ENCODE measurements at places on chromosomes 7 and 10.
A peak's percentile ranks its signal among the peaks of the same experiment; 100 is the strongest.

DNA sequence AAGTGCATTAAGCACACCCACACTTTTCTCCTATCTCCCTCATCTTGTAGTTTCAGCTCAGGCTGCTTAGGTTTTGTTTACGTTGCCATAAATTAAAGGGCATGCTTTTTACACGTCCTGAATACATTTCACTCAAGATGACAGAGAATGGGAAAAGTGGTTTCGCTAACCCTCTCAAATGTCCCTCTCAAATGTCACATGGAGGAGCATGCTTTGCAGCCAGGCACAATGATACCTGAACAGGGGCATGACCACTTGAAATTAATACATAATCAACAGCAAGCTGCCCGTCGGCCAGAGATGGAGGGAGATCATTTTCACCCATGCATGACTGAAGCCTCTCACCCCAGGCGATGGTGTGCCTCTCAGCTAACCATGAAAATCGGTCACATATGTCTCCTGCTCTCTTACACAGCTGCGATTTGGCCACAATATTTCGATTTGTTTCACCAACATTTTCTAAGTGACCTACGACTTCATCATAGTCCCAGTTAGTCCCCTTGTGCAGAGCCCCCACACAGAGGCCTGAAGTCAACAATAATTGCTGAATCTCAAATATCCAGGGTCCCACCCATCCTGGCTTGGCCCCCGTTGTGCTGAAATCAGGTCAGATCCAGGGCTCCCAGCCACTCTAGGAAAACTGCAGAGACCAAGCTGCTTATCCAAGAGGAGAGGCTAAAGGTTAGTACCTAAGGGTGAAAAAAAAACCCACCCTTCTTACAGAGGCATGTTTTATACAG lies 373.9 kb upstream of the NFE2L3 start:
- DNase-seq: no peak

DNA sequence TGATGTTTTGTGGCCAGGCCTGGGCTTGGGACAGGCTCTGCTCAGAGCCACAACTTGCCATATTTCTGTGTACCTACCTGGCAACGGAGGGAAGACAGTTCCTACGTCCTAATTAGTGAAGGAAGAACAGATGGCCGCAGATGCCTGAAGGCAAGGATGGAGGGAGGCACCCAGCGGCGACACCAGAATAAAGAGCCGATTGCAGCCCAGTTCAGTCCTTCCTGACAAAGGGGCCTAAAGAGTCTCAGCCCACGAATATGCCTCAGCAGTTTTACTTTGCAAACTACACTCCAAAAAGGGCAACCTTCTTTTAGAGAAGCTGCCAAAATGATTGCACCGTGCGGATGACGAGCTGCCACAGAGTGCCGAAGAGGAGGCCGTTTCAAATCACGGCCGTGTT lies 585.8 kb downstream of the GLRX3 start:
- DNase-seq: no peak

- no peak for DNase-seq
These were observed 19.9 kb downstream of the ZNF33B start for GRCh38 chr10:42618424-42618823.

DNA sequence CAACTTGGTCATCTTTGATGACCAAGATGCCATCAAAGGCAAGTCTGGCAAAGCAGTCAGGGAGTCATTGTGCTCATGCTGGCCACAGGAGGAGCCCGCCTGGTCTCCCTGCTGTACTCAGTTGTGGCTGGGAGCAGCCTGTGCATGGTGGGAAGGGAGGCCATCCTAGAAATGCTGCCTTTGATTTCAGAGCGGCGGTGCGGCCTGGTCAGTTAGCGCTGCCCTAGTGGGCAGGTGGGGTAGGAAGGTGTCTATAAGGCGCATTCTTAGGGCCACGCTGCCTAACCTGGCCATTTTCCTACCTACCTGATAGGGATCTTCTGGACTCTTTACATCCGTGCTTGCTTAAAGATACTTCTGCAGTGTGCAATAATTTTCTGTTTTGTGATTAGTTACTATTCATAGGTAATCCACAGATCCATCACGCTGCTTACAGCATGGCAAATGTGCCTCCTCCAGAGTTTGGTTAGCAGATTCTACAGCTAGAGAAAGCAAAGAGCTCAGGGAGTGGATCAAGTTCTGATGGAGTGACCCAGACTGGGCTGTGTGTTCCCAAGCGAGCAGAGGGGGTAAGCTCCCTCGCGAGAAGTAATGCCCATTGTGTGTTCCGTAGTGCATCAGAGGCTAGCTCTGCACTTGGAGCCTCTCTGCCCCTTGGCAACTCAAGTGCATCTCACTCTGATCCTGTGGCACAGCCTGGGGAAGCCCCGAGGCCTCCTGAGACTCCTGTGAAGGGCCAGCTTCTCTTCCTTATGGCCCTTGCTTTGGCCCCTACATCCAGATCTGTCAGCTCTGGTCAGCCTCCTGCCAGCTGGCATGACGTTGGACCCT lies 970.1 kb upstream of the ZNF722 start:
- no peak for DNase-seq

GRCh38 chr7:33212144-33212543 lies 82.8 kb downstream of the BBS9 start:
- no peak for DNase-seq

DNA sequence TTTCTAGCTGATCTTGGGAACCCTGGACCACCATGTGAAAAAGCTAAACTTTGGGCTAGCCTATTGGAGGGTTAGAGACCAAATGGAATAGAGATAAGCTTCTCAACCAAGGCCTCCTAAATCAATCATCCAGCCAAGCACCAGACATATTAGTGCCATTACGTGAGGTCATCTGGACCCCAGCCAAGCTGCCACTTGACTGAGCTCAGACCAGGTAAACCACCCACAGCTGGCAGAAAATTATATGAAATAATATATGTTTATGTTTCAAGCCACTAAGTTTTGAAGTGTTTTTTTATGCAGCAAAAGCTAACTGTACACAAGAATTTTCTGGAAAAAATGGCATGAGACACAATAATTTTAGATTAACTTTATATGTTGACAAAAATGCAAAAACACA lies 82.6 kb upstream of the PCGF5 start:
- no peak for DNase-seq

GRCh38 chr10:47406870-47407691 lies 23.0 kb upstream of the ZNF488 start:
- DNase-seq: no peak

DNA sequence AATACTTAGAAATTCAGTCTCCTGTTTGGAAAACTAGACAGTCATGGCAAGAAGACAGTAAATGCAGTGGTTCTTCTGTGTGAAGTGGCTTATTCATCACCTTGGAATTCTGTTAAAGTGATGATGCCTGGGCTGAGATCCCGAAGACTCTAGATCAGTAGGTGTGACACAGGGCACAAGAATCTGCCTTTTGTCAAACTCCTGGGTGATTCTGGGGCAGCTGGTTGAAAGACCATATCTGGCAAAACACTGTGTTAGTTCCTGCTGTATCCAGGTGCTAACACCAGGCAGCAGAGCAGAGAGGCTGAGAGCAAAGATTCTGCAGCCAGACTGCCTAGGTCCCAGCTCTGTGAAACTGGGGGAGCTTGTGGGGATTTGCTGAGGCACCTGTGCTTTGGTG lies 26.5 kb downstream of the MRC1 start:
- no peak for DNase-seq

GRCh38 chr7:81810476-81811155 lies 40.8 kb upstream of the HGF start:
- DNase-seq: no peak

DNA sequence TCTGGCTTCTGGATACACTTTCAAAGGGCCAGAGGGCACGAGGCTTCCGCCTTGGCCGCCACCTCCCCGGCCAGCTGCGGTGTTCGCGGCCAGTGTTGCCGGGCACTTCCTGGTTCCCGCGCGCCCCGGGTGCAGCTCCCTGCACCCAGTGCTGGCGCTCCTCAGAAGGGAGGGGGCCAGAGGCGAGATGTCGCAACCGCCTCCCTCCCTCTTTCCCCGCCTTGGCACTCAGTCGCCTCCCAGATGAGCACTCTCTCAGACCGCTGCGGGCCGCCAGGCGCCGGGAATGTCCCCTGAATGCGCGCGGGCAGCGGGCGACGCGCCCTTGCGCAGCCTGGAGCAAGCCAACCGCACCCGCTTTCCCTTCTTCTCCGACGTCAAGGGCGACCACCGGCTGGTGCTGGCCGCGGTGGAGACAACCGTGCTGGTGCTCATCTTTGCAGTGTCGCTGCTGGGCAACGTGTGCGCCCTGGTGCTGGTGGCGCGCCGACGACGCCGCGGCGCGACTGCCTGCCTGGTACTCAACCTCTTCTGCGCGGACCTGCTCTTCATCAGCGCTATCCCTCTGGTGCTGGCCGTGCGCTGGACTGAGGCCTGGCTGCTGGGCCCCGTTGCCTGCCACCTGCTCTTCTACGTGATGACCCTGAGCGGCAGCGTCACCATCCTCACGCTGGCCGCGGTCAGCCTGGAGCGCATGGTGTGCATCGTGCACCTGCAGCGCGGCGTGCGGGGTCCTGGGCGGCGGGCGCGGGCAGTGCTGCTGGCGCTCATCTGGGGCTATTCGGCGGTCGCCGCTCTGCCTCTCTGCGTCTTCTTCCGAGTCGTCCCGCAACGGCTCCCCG lies at the start of gene FFAR4:
Gene FFAR4, plus strand, starts transcription at position 231 of the 842 bp plus-strand sequence. Its CDS starts 56 bp downstream, at position 287.
- no peak for DNase-seq

DNA sequence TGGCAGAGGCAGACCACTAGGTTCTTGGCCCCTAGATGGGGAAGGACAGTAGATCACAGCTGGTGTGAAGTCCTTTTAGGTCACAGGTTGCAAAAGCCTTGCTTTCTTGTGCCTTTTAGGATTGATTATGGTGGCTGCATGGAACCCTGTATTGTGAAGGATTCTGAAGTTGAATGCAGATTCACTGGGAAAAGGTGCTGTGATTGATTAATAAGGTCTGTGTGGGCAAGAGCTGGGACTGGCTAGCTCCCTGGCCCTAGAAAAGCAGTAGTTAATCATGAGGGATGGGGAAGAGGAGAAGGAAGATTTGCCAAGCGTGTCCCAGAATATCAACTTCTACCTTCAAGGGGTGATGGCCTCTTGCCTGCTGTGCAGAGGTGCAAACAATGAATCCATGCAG lies 105.5 kb downstream of the CDH23 start:
- DNase-seq: no peak

DNA sequence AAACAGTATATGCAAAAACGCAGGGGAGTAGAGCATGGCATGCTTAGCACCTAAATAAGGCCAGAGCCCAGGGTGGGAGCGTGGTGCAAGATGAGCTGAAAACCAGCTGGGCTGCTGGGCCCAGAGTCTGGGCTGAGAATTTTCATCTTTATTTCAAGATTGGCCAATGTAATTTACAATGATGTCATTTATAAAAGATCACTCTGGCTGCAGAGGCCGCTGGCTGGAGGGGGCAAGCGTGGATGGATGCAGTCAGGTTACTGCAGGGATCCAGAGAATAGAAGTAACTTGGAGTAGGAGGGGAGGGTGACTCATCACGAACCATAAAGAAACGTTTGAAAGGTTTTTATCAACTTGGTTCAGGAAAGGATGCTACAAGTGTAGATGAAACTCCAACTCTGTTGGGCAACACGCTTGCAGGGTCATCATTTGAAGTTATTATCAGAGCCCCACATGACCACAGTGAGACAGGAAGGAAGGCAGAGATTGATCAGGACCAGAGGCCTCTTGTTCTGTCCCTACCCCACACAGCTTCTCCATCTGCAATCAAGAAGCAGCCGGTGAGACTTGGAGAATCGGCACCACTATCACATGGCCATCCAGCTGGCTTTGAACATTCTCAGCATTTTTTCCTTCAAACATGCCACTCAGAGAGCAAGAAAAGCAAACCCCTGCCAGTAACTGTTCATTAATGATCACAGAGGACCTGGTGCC lies 49.2 kb downstream of the ODAD2 start:
- DNase-seq: no peak

DNA sequence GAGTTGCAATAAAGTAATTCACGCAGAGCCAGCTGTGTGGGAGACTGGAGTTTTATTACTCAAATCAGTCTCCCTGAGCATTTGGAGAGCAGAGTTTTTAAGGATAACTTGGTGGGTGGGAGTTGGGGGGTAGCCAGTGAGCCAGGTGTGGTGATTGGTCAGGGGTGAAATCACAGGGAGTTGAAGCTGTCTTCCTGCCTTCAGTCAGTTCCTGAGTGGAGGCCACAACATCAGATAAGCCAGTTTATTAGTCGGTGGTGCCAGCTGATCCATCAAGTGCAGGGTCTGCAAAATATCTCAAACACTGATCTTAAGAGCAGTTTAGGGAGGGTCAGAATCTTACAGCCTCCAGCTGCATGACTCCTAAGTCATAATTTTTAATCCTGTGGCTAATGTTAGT lies 3.3 kb upstream of the CYP51A1 start:
- no peak for DNase-seq

DNA sequence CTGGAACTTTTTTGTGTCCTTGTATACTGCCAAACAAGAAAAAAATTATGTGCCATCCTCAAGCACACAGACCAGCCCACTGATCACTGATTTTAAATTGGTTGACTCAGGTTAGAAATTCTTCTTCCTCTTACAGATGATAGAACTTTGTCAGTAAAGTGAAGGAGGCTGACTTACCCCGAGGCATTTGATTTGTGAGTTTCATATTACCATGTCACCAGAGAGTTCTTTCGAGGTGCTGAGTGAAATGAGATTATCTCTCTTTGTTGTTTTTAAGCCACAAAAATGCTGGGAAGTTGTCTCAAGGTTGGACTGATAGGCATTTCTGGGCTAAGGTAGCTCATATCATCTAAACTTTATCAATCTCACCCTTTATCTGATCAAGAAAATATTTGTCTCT lies 78.8 kb upstream of the FAM180A start:
- no peak for DNase-seq

GRCh38 chr7:73827567-73828106 lies 3.2 kb upstream of the CLDN4 start:
- DNase-seq: peak; percentile 100

DNA sequence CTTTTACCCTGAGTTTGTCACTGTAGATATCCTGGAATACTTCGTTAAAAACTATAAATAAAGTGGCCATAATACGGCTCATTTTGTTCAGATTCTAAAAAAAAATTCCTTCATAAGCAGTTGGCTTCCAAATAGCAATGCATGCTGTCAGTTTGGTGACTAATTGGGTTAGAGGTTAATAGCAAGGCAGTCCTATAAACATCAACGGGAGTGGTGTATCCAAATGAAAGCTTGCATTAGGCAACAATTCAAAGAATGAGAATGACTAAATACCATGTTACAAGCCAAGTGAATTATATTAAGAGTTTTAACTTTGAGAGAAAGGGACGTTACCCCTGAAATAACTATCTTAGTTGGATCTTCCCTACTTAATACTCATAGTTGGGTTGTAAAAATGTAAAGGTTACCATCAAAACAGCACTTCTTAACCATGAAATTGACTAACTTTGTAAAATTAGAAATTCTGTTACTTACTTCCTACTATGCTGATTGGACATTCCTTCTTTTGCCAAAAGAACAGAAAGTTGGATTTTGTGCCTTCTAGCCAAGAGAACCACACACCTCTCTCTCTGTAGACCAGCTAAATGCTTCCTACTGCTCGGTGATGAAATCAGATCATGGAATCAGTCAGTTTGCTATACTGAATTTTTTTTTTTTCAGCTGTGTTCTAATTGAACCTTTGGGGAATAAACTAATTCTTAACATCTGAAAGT lies 98.0 kb downstream of the KAT6B start:
- DNase-seq: no peak

- no peak for DNase-seq
These were observed 61.8 kb upstream of the LRRC18 start for GRCh38 chr10:49001402-49001801.
